WTC11 (cell line): ENCODE measurements at places on chromosomes 12 and 14. TPM values are rescaled to one million over a fixed set of nuclear protein-coding genes. Genes with fewer than 3 reads are reported as not detected.

Gene TSPAN19
- total RNA-seq: 0.23 to 0.53 TPM in 2 of 3 replicates, not detected in the other

- DNase-seq: no peak
These were observed 659.8 kb downstream of the DIO2 start for GRCh38 chr14:79551523-79551922.

GRCh38 chr12:105102673-105103072, 4.9 kb upstream of the WASHC4 start:
- no peak for DNase-seq

DNA sequence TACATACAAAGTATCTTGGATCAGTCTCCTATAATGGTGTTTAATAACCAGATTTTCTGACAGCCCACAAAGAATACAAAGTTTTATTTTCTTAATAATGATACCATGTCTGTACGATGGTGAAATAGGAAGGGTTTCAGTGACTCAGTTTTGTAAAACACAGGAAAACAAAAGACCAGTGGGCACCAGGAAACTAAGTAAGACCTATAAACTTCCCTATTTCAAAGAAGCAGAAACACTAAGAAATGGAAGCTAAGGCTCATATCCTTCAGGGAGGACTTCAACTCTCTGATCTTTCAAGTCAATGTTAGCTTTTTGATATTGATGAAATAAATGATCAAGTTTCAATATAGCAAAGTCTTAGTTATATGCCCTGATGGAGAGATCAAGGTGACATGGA, 196.0 kb downstream of the DUSP6 start:
- DNase-seq: no peak
